ENCODE measurements at places on chromosomes 3 and 15. TPM values are rescaled to one million over a fixed set of nuclear protein-coding genes. Genes with fewer than 3 reads are reported as not detected.
A peak's percentile ranks its signal among the peaks of the same experiment; 100 is the strongest.

- H3K36me3 ChIP-seq, result peaks cover 13% of the 10 kb centered on the region
- no peaks in the 10 kb centered on the region for H3K27me3 ChIP-seq
- DNase-seq, result no peak
Measured at GRCh38 chr15:34084086-34084485, 17.6 kb downstream of the EMC7 start.

DNA sequence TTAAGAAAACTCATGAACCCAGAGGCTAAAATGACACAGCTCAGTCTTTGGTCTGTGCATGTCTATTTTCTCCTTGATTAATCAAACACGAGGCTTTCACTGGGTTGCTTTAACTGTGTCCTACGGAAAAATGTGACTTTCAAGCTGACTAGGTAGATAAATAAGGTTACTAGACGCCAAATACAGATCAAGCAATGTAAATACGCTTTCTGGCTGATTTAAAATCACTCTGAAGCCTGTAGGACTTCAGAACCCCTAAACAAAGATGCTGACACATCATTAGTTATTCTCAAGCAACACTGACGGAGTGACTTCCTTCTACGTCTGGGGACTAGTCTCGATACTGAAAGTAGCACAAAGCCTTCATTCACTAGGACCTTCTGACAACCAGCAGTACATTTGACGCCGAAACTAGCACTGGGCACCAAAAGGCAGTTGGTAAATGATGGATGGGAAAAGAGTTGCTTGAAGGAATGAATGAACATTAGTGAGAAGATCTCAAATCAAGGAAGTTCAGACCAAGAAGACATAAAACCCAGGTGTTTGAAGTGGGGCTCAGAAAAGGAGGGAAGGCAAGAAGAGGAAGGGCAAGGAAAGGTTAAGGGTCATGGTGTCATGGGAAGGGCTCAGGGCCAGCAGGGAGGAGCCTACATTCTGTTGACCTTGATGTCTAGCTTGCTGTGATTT, 67.1 kb upstream of the CDV3 start:
- no peaks in the 10 kb centered on the region for H3K4me1 ChIP-seq
- H3K27ac ChIP-seq, result peak overlapping the region; percentile 12
- no peak overlapping the region for H3K4me3 ChIP-seq
- no peaks in the 10 kb centered on the region for H3K36me3 ChIP-seq
- no peak for DNase-seq

- H3K27me3 ChIP-seq, result no peaks in the 10 kb centered on the region
- no peaks in the 10 kb centered on the region for H3K4me1 ChIP-seq
Measured at GRCh38 chr3:40437889-40438288, 19.2 kb upstream of the RPL14 start.

DNA sequence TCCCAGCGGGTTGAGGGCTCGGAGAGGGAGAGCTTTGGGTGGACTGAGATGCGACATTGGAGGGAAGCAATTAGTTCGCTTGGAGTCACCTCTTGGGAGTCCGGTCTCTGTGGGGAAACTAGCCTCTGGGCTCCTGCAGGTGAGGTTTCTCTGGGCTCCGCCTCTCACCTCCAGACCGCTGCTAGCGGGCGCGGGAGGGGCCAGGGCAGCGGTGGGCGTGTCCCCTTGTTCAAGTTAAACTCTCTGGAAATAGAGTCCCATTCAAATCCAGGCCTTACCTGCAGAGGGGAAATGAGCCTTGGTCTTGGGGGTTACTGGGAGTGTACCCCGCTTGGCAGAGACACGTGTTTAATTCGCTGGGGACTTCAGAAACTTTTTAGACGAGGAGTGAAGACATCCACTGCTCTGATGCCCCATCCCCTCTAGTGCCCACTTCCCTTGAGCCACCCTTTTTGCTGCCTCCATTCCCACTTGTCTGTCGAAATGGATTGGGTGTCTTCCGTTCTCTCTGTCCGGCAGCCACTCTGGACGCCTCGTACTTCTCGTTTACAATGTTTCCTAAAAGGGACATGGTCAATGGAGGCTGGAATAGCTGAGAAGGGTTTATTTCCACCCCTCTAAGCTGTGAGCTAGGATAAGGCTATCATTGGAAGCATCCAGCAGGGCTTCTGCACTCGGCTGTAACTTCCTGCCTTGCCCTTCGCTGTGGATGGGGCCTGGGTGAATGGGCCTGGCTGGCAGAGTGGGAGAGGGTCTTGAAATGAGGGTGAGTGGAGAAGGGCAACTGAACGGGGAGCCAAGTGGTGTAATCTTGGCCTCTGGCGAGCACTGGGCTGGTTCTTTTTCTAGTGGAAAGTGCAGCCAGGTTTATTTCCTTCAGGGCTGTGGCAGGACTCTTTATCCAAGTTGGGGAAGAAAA, 1.1 kb downstream of the MITF start:
- peak overlapping the region; percentile 82 for H3K4me3 ChIP-seq
- peak overlapping the region; percentile 8 for H3K27ac ChIP-seq
- DNase-seq, result peak; percentile 6
- peaks cover 16% of the 10 kb centered on the region for H3K27me3 ChIP-seq
- peaks cover 11% of the 10 kb centered on the region for H3K4me1 ChIP-seq

Gene TTC21A
- 13.4 TPM for total RNA-seq

Gene SEMA3G
- 6.3 TPM for total RNA-seq

Gene NAALADL2
- total RNA-seq, result 19.1 TPM

Data from spinal cord (tissue), 10 donors.